Activated CD4-positive, alpha-beta T cell treated with anti-CD3 and anti-CD28 coated beads, Interleukin-2, amount 10 ng/mL, durations not matched to agents 7 days and 5 days (primary cell): ENCODE measurements at places on chromosomes 6 and 20. TPM values are rescaled to one million over a fixed set of nuclear protein-coding genes. Genes with fewer than 3 reads are reported as not detected.

- no peaks in the 10 kb centered on the region for H3K36me3 ChIP-seq
- no peak overlapping the region for H3K4me3 ChIP-seq
- H3K27me3 ChIP-seq, result peaks cover 4% of the 10 kb centered on the region
- peaks cover 5% of the 10 kb centered on the region for H3K4me1 ChIP-seq
- DNase-seq, result no peak
Measured at GRCh38 chr6:37150314-37150713, 19.6 kb upstream of the PIM1 start.

PNLDC1 gene
- 0.30 TPM for total RNA-seq

GRCh38 chr20:44394702-44395460 is 39.4 kb downstream of the HNF4A start:
- H3K4me1 ChIP-seq, result no peaks in the 10 kb centered on the region
- no peak overlapping the region for H3K27ac ChIP-seq
- DNase-seq, result no peak
- no peak overlapping the region for H3K4me3 ChIP-seq
- no peaks in the 10 kb centered on the region for H3K36me3 ChIP-seq
- H3K27me3 ChIP-seq, result peaks cover 13% of the 10 kb centered on the region

- H3K27ac ChIP-seq, result no peak overlapping the region
- DNase-seq, result no peak
- no peaks in the 10 kb centered on the region for H3K36me3 ChIP-seq
- H3K4me3 ChIP-seq, result no peak overlapping the region
- no peaks in the 10 kb centered on the region for H3K4me1 ChIP-seq
- peaks cover 8% of the 10 kb centered on the region for H3K27me3 ChIP-seq
Measured at GRCh38 chr20:1831606-1832005, 63.6 kb upstream of the SIRPA start.

GRCh38 chr20:33875055-33875454 is 63.9 kb downstream of the CHMP4B start:
- no peaks in the 10 kb centered on the region for H3K4me1 ChIP-seq
- H3K4me3 ChIP-seq, result no peak overlapping the region
- peaks cover 2% of the 10 kb centered on the region for H3K36me3 ChIP-seq

DNA sequence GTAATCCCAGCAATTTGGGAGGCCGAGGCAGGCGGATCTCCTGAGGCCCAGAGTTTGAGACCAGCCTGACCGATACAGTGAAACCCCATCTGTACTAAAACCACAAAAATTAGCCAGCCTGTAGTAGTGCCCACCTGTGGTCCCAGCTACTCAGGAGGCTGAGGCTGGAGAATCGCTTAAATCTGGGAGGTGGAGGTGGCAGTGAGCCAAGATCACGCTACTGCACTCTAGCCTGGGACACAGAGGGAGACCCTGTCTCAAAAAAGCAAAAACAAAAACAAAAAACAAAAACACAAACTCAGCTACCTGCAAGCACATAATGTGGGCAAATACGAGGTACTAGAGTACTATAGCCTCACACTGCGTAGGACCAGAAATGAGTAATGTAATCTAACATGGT is 3.7 kb upstream of the SPATA2 start:
- H3K4me3 ChIP-seq, result no peak overlapping the region
- no peaks in the 10 kb centered on the region for H3K27me3 ChIP-seq
- H3K4me1 ChIP-seq, result peaks cover 21% of the 10 kb centered on the region
- no peak for DNase-seq

EZR gene
- 210 TPM for total RNA-seq

TMEM151B gene
- total RNA-seq, result not detected

- H3K4me3 ChIP-seq, result no peak overlapping the region
- no peaks in the 10 kb centered on the region for H3K27me3 ChIP-seq
- DNase-seq, result no peak
- peaks cover 58% of the 10 kb centered on the region for H3K4me1 ChIP-seq
- peaks cover 28% of the 10 kb centered on the region for H3K36me3 ChIP-seq
- no peak overlapping the region for H3K27ac ChIP-seq
Measured at GRCh38 chr6:90140683-90141082, 156.0 kb downstream of the BACH2 start.

DNA sequence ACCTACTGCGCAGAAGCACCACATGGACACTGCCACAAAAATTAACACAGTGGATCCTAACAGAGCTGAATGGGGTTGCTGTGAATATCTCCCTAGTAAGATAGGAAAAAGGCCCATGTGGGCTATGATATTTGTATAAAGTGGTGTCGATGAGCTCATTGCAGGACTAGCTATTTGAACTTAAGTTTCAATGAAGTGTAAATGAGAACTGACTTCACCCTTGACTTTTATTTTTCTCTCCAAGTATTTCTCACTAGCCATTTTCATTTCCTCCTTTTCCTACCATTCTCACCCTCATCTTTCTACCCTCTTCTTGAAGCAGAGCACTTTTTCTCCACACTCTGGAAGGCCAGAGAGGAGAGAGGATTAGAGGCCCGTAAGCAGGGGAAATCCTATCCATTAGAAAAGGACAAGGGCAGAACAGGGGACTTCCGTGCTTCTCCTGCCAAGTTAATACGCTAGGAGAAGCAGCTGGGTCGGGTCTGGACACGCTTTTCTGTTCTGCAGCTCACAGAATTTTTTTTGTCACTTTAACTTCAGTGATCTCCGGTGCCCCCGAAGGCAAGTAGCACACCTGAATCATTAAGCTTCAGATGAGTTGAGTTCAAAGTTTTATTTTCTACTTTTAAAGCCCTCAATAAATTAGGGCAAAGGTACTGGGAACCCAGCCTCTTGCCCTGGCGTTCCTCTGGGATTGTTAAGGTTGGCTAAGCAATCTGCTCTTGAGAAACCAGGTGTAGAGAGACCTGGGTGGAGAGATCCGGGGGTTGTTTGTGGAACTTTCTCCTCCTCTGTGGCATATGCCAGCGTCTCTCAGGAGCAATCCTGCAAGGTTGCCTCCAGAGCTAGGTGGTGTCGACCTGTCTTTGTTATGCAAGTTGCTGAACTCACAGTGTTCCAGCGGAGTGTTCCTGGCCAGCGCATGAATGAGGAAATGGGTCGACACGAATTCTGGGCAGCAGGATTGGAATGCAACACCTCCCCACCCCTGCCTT is 56.2 kb upstream of the ARID1B start:
- no peaks in the 10 kb centered on the region for H3K36me3 ChIP-seq
- H3K4me1 ChIP-seq, result peaks cover 10% of the 10 kb centered on the region
- no peak overlapping the region for H3K27ac ChIP-seq
- no peak for DNase-seq
- no peaks in the 10 kb centered on the region for H3K27me3 ChIP-seq
- H3K4me3 ChIP-seq, result no peak overlapping the region

- H3K27ac ChIP-seq, result no peak overlapping the region
- no peaks in the 10 kb centered on the region for H3K4me1 ChIP-seq
- peaks cover 38% of the 10 kb centered on the region for H3K27me3 ChIP-seq
- no peak for DNase-seq
- H3K36me3 ChIP-seq, result no peaks in the 10 kb centered on the region
Measured at GRCh38 chr6:38808039-38808438, 92.9 kb downstream of the DNAH8 start.

DNA sequence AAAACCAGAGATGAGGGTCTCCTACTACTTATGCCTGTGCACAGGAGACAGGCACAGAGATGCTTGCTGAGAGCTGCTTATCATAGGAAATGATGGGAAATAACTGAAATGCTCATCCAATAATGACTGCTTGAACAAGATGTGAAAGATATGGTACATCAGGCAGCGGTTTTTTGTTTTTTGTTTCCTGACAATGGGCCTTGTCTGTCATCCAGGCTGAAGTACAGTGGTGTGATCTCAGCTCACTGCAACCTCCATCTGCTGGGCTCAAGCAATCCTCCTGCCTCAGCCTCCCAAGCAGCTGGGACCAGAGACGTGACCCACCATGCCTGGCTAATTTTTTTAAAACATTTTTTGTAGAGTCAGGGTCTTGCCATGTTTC is 1.2 kb upstream of the RIPOR3 start:
- H3K36me3 ChIP-seq, result no peaks in the 10 kb centered on the region
- no peak overlapping the region for H3K27ac ChIP-seq
- H3K27me3 ChIP-seq, result peaks cover 55% of the 10 kb centered on the region
- H3K4me1 ChIP-seq, result peaks cover 7% of the 10 kb centered on the region

SLC22A1 gene
- 0.67 TPM for total RNA-seq

TSHZ2 gene
- total RNA-seq, result 8.1 TPM

ALDH5A1 gene
- 3.2 TPM for total RNA-seq

GRCh38 chr6:74973591-74973990 is 232.3 kb downstream of the COL12A1 start:
- no peak overlapping the region for H3K27ac ChIP-seq
- no peak overlapping the region for H3K4me3 ChIP-seq
- no peaks in the 10 kb centered on the region for H3K36me3 ChIP-seq
- H3K4me1 ChIP-seq, result no peaks in the 10 kb centered on the region
- H3K27me3 ChIP-seq, result no peaks in the 10 kb centered on the region

MACROD2 gene
- not detected for total RNA-seq

RNF144B gene
- 1.7 TPM for total RNA-seq
